ENCODE measurements at places on chromosomes 3 and 15. TPM values are rescaled to one million over a fixed set of nuclear protein-coding genes. Genes with fewer than 3 reads are reported as not detected.

- no peak for DNase-seq
Observed at GRCh38 chr3:64278625-64279024, 53.4 kb upstream of the PRICKLE2 start.

Gene USP4
- 36.4 TPM for total RNA-seq

DNA sequence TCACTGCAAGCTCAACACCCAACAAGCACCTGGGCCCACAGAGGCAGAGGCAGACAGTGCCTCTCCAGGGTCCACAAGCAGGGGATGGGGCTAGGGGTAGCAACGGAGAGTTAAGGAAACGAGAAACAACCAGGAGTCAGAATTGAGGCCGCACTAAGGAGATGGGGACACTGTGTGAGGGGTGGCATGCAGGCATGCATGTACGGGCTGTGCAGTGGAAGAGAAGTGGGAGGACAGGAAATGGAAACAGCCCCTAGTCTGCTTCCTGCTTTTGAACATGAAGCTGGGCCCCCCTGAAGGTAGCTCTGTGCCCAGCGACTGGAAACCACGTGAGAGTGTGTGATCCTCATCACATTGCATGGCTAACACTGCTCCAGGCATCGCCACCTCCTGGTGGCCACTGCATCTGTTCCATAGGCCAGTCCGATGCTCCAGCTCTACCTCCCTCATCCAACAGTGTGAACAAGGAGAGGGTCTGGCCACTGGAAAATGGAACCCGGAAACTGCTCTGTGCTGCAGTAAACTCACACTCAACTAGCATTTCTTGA is 44.0 kb downstream of the XXYLT1 start:
- DNase-seq: no peak

GRCh38 chr3:19598870-19599269 is 335.1 kb downstream of the EFHB start:
- no peak for DNase-seq

Gene NECTIN3
- total RNA-seq: 81.0 TPM

DNA sequence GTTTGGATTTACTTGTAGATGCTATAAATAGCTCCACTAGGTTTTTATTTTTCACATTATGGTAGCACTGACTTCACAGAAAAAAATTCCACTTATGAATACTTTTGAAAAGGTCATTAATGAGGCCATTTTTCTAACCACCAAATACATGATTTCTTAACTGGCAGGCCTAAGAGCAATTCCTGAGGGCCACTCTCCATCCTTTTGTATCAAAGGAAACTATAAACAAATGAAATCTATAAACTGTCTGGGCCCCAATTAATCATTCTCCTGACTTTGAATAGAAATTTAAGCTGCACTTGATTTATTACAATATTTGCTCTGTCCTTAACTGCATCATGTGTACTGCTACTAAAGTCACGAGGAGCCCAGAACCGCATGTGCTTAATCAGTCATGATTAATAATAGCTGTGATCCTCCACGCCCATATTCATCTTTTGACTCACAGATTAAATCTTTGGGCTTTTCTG is 25.1 kb upstream of the MTMR10 start:
- no peak for DNase-seq

DNA sequence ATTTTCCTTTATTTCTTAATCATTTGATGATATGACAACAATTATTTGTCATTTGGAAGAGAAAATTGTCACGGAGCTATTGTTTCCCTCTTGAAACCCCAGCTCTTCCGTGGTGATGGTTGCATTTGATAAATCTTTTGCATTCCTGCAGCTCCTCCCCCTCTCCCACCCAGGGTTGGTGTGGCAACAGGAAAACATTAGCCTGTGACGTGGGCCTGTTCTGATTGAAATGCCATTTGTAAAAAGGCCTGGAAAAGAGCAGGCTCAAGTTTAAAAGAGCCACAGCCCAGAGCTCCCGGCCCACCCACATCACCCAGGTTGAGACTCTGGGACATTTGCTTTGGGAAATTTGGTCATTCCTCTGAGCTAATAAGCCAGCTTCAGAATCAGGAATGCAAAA is 282.5 kb downstream of the RPLP1 start:
- no peak for DNase-seq

- no peak for DNase-seq
Observed at GRCh38 chr3:23592961-23593931, 212.5 kb upstream of the UBE2E1 start.

DNA sequence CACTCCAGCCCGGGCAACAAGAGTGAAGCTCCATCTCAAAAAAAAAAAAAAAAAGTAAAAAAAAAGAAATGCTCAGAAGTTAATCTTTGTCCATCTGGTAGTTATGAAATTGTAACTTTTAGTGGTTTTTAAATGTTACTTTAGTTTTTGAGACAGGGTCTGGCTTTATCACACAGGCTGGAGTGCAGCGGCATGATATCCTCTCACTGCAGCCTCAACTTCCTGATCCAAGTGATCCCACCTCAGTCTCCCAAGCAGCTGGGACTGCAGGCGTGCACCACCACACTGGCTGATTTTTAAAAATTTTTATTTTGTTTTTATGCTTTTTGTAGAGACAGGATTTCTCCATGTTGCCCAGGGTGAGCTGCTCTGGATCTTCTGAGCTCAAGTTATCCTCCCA is 1.3 kb downstream of the RNU5B-1 start:
- DNase-seq: no peak

Gene CMTM8
- total RNA-seq: 28.5 TPM

GRCh38 chr3:120791913-120792312 is 49.4 kb downstream of the GTF2E1 start:
- no peak for DNase-seq

Gene EOGT
- total RNA-seq: 16.1 TPM

- DNase-seq: no peak
Observed at GRCh38 chr3:128523591-128523990, 30.6 kb upstream of the GATA2 start.

DNA sequence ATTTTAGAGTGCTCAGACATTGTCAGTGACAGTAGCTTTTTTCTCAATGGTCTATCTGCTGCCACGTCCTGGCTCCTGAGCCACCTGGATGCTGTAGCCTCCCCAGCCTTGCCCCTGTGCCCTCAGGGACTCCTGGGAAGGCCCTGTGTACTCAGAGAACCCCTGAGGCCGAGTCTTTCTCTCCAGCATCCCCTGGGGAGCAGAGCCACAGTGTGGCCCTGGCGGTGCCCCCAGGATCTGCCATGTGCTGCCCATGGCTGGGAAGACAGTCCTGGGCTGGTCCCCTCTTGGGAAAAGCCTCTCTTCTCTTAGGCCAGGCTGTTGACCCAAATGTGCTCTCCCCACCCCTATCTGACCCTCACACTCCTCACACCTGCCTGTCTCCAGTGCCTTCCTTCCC is 5.0 kb downstream of the MYD88 start:
- no peak for DNase-seq

Gene PIGX
- total RNA-seq: 24.6 TPM

GRCh38 chr3:24435584-24435983 is 59.1 kb downstream of the THRB start:
- DNase-seq: no peak

Gene ITIH3
- 0.23 TPM for total RNA-seq

- no peak for DNase-seq
Observed at GRCh38 chr3:123870033-123870432, 14.1 kb downstream of the MYLK start.

DNA sequence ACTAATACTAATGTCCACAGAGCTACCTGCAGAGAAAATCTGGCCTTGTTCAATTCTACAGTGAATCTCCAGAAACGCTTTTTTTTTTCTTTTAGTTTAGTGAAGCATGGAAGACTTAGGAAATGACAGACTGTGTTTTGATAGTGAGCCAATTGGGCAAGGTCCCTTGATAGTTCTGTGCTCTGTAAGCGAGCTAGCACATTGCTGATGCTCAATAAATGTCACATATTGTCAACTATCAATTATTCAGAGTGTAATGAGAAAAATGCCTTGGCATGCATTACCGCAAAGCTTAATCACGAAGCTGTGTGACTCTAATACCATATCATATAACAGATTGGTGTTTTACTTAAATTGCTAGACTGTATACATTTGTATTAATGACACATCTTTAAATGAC is 5.2 kb upstream of the C3orf85 start:
- no peak for DNase-seq

Gene TUSC7
- total RNA-seq: not detected

- DNase-seq: no peak
Observed at GRCh38 chr3:29317659-29318173, 36.8 kb downstream of the RBMS3 start.

GRCh38 chr15:75809986-75810750 is 33.1 kb upstream of the UBE2Q2 start:
- DNase-seq: peak; percentile 57

DNA sequence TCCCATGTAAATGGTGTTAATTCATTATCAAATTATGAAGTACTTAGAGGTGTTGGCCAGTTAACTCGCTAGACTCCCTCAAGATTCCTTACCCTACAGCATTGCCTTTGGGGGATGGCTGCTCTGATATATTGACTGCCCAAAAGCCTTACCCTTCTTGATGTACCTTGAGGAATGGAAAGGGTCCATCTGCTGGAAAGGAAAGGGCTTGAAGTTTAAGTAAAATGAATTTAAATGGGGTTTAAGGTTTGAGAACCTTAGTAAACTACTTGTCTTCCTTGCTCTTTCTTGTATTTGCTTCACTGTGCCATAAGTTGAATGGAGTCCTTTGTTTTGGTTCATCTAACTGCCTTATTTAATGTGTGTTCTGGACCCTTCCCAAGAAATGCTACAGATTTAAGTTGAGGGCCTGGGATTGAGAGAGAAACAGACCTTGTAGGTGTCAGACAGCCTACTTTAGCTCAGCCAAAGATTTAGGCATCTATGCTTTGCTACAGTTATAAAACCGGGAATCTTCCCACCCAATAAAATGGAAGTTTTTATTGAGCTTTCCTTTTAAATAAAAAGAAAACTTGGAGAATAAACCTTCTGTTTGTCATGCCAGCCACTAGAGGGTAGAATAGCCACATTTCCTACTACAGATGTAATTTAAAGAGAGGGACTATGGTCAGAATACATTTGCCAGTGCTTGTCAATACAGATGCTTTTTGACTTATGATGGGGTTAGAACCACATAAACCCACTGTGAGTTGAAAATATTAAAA is 25.3 kb downstream of the CMSS1 start:
- peak; percentile 33 for DNase-seq

GRCh38 chr3:180959691-180960090 is 29.8 kb downstream of the DNAJC19 start:
- no peak for DNase-seq

Gene ZSCAN29
- 43.0 TPM for total RNA-seq

DNA sequence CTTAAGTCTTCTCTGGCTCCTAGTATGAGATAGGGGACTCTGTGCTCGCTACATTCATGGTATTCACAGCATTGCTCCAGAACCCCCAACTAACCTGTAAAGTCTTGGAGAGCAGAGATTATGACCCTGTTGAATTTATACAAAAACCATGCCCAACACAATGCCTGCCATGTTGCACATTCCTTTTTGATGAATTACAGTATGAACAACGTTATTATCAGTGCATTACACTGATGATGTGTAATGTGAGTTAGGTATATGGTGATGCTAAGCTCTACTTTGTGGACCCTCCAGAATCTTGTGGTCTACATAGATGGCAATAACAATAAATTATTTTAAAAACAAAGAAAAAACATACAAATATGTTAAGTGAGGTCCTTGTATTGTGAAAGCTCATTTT is 64.3 kb downstream of the EOMES start:
- no peak for DNase-seq

Gene PAK6
- 20.7 TPM for total RNA-seq

DNA sequence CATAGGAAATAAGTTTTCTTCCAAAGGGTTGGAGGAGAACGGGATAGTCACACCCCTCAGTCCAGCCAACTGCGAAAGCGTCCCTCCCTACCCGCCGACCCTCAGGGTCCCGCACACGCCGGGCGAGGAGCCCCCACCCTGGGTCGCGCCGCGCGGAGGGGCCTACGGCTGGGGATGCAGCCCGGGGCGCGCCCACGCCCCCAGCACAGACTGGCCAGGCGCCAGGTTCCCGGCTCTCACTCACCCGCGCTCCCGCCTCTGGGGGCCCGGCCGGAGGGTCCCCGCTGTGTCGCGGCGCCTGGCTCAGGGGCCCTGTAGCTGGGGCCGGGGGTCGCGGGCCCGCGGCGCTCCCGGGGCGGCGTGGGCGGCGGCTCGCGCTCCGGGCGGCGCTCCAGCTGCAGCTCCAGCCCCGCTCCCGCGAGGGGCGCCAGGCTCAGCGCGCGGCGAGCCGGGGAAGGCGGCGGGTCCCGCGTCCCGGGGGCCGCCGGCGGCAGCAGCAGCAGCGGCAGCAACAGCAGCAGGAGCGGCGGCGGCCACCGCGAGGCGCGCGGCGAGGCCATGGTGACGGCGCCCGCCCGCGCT is 375 bp downstream of the HEG1 start:
- no peak for DNase-seq

DNA sequence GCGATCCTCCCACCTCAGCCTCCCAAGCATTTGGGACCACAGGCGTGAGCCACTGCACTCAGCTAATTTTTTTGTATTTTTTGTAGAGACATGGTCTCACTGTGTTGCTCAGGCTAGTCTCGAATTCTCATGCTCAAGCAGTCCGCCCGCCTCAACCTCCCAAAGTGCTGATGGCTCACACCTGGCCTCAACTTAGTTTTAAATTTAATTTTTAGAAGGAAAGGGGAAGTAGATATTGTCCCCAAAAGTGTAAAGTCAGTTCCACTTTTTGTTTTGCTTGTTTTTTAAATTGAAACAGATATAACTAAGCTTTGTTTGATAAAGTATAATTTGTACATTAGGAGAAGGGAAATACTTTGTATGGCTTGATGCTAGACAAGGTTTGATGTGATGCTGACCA is 31.3 kb upstream of the NFKBIZ start:
- DNase-seq: no peak

Gene ADAMTS7
- total RNA-seq: 2.0 TPM

GRCh38 chr15:83766339-83766738 is 112.4 kb downstream of the ADAMTSL3 start:
- no peak for DNase-seq

- DNase-seq: no peak
Observed at GRCh38 chr3:55607175-55607574, 120.1 kb upstream of the WNT5A start.

Gene XCR1
- total RNA-seq: not detected

Gene IGSF10
- 2.6 TPM for total RNA-seq

Gene TRH
- not detected for total RNA-seq

DNA sequence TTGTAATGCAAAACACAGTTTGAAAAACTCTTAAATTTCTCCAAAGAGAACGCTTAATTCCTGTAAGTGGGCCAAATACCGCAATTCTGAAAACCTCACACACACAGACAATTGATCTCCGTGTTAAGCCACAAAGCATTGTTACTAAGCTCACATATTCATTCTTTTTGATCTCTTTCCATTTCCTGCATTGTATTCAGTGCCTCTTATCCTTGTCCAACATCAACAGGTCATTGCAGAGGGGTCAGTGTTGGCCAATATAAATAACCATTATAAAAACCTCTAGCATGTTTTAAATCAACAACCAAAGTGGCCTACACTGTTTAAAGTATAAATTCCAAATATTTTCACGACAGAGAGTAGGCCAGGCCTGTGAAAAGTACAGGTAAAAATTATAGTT is 171.1 kb downstream of the PDZRN3 start:
- DNase-seq: no peak

Gene LDHAL6B
- total RNA-seq: not detected

GRCh38 chr3:177385831-177386301 is 188.6 kb upstream of the TBL1XR1 start:
- DNase-seq: no peak

GRCh38 chr3:79847928-79848327 is 80.1 kb upstream of the ROBO1 start:
- no peak for DNase-seq

GRCh38 chr3:45437383-45437782 is 49.0 kb downstream of the LARS2 start:
- no peak for DNase-seq

Gene C2CD4A
- 0.11 TPM for total RNA-seq

Measured in Caco-2 (cell line).